ENCODE measurements at places on chromosomes 7 and 10. TPM values are rescaled to one million over a fixed set of nuclear protein-coding genes. Genes with fewer than 3 reads are reported as not detected.

CNTNAP2 gene
- 0.30 TPM for total RNA-seq

GRCh38 chr10:78491812-78492211 is 458.1 kb downstream of the RPS24 start:
- DNase-seq, result no peak

GRCh38 chr7:49333180-49333881 is 409.0 kb downstream of the CDC14C start:
- no peak for DNase-seq

- no peak for DNase-seq
These were observed 28.9 kb downstream of the RAB11FIP2 start for GRCh38 chr10:118017850-118018249.

TFPI2 gene
- total RNA-seq, result 3.8 TPM

ADK gene
- total RNA-seq, result 42.5 TPM

CDNF gene
- total RNA-seq, result 4.5 TPM

DNA sequence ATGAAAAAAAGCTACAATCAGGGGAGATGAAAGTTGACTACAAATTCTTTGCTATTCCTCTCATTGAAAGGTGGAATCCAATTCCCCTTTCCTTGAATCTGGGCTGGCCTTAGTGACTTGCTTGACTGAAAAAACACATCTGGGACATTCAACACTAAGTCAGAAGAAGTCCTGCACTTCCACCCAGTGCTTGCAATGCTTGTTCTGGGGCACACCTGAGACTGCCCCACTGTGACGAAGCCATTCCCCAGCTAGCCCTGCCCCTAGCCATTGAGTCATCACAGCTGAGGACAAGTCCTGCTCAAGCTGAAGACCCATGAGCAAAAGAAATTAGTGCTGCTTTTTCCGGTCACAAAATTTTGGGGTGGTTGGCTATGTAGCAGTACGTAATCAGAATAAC is 19.2 kb upstream of the GRID1 start:
- no peak for DNase-seq

GRCh38 chr7:24669971-24670591 is 87.2 kb downstream of the GSDME start:
- DNase-seq, result no peak

AGAP4 gene
- total RNA-seq, result 9.7 TPM

DNA sequence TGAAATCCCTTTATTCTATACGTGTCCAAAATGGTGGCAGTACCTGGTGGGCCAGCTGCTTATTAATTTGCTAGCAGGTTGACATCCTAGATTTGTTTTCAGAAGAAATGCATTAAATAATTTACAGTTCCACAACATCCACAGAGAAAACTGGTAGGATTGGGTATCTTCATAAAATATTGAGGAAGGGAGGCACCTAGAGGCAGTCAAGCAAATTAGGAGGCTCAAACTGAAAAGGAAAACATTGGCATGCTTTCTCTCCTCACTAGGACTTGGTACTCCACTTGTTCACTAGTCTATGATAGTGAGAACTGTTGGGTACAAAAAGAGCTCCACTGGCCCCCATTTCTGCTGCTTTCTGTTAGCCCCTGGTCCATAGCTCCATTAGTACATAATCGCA is 18.3 kb upstream of the LRGUK start:
- DNase-seq, result no peak

AKR1B15 gene
- not detected for total RNA-seq

CYP2E1 gene
- 0.76 TPM for total RNA-seq

C10orf90 gene
- not detected for total RNA-seq

GNB2 gene
- total RNA-seq, result 104 TPM

TET1 gene
- 3.1 TPM for total RNA-seq

- no peak for DNase-seq
These were observed 1.9 kb downstream of the VGF start for GRCh38 chr7:101163279-101164070.

DNA sequence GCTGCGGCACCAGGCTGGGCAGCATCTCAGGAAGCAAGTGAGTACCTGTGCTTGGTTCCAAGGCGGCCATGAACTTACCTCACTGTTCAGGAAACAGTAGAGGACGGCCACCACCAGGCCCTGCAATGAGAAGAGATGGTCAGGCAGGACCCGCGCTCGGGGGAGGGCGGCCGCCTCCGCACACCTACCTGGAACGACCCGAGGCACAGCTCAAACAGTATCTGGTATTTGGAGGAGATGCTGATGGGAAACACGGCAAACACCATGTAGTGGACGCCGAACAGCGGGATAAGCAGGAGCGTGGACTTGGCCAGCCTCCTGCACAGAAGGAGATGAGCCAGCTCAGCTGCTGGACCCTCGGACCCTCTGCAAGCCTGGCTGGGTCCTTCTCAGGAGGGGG is 112.9 kb downstream of the VIPR2 start:
- no peak for DNase-seq
